Thyroid gland (tissue), 4 donors: ENCODE measurements at places on chromosomes 3 and 15. TPM values are rescaled to one million over a fixed set of nuclear protein-coding genes. Genes with fewer than 3 reads are reported as not detected.

- DNase-seq, result no peak
These were observed 29.3 kb downstream of the NFKBIZ start for GRCh38 chr3:101878589-101878988.

DNA sequence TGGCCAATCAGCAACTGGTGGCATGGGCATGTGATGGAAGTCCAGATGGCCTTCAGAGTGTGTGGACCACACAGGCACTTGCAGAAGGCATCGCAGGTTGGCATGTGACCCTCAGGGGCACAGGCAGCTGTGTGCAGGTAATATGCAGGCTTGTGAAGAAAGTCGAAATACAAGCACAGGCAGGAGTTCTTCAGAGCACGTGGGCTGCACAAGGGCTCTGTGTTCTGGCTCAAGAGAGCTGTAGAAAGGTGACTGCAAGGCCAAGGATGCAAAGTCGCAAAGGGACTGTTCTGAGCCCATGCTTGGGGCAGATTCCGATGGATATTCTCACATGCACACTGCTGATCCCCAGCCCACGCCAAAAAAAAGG lies 8.3 kb downstream of the LRRC2 start:
- no peak for DNase-seq

- DNase-seq, result no peak
These were observed 5.9 kb upstream of the NGRN start for GRCh38 chr15:90259524-90259923.

DNA sequence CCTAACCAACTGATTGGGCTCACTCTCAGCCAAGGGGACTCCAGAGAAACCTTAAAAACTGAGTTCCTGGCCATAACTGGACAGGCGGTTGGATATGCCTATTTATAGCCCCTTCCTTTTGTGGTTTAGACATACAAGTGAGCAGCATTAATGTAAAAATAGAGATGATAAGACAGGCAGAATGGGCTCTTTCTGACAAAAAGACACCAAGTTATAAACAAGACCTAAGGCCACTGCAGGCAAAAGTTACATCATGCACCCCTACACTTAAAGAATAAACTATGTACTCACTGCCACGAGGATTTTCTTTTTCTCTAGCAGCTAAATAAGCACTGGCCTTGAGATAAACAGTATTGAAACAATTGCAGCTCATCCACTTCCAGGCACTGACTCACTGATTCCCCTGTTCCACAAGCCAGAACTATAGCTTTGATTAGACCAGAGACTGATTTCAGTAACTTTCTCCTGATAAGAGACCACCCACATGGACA lies 30.1 kb downstream of the SUCNR1 start:
- no peak for DNase-seq

DNA sequence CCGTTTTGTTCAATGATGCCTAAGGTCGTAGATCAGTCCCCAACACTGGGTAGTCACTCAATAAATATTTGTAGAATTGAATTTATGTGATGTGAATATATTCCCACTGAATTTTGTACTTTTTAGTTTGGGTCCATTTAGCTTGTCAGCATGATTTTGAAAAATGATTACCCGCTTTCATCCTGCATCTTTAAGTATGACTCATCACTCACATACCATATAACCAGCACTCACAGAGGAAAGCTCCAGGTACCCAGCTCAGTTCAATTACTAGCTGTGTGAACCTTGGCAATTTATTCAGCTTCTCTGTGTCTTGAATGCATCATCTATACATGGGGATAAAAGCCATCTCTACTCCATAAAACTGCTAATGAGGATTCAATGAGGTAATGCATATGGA lies 2.2 kb upstream of the MLF1 start:
- DNase-seq, result no peak

DNA sequence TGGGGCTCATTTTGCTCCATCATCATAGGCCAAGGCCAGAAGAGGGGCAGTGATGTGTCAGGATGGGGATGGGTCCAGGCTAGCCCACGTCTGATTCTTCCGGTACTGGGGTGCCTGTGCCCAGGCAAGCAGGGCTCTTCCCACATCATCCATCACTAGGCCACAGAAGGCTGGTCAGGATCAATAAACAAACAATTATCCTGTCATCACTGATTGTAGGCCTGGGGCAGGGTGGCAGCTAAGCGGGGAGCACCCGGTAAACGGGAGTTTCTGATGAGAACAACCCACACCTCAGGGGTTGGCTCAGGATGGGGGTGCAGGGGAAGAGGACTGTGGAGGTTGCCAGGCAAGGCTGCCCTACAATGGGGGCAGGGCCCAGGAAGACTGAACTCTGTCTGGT lies 18.1 kb upstream of the CACNA2D2 start:
- no peak for DNase-seq

- DNase-seq, result no peak
These were observed 134.6 kb downstream of the SLC25A26 start for GRCh38 chr3:66355394-66355793.

DNA sequence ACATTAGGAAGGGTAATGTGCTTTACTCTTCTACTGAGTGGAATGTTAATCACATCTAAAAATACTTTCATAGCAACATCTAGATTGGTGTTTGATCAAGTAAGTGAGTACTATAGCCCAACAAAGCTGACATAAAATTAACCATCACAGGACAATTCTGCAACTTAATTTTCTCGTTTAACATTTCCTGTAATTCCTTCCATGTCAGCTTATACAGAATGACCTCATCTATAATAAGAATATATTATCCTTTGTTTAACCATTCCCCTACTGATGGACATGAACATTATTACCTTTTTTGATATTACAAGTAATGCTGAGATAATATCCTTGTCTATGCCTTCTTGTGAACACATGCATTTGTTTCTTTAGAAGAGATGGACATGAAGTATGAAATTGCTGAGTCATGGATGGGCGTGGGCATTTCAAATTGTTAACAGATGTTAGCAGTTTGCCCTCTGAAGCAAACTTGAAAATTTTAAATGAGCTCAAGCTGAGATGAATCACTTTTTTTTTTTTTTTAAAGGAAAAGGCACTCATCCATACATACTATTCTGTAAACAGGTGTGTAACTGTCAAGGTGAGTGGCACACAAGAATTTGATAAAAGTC lies 85.1 kb downstream of the OXNAD1 start:
- DNase-seq, result no peak

DNA sequence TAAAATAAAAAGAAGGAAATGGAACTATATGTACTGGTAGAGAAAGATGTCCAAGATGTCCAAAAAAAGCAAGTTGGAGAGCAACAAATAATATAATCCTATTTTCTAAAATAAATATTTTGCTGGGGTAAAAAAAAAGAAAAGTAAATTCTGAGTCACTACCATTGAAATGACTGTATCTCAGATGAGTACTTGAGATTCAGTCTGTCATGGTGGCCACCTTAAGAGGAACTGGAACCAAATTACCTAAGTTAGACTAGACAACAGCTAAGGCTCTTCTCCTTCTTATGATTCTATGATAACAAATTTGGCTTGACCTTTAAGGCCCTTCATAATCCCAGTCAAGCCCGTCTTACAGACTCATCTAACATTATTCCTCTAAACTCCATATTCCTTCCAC lies 270.6 kb upstream of the HES1 start:
- no peak for DNase-seq

- DNase-seq, result no peak
These were observed 7.3 kb downstream of the VWA5B2 start for GRCh38 chr3:184236636-184237035.

- DNase-seq, result peak; percentile 39
These were observed 246.2 kb downstream of the UACA start for GRCh38 chr15:70517194-70517590.

DNA sequence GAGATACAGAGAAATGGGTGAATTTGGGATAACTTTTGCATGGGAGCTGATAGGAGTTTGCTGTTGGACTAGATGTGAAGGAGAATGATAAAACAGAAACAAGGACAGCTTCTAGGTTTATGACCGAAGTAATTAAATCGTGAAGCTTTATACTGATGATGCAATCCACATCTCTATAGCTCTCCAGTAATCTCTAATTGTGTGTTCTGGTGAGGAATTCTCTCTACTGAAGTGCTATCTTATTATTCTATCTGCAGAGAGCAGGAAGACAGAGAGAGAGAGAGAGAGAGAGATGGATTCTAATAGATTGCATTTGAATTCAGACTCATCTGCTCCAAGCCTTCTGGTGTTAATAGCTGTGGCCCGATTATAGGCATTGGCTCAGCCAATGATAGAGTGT lies 113.5 kb upstream of the FRMD4B start:
- no peak for DNase-seq

The SEMA6D gene
- 17.7 TPM for total RNA-seq

The PAK2 gene
- 29.9 TPM for total RNA-seq

The C3orf33 gene
- 16.3 TPM for total RNA-seq

The SPINT1 gene
- 84.3 TPM for total RNA-seq

The LSM3 gene
- total RNA-seq, result 15.6 TPM
